KBM-7 (cell line): ENCODE measurements at places on chromosomes 7 and 10.

DNA sequence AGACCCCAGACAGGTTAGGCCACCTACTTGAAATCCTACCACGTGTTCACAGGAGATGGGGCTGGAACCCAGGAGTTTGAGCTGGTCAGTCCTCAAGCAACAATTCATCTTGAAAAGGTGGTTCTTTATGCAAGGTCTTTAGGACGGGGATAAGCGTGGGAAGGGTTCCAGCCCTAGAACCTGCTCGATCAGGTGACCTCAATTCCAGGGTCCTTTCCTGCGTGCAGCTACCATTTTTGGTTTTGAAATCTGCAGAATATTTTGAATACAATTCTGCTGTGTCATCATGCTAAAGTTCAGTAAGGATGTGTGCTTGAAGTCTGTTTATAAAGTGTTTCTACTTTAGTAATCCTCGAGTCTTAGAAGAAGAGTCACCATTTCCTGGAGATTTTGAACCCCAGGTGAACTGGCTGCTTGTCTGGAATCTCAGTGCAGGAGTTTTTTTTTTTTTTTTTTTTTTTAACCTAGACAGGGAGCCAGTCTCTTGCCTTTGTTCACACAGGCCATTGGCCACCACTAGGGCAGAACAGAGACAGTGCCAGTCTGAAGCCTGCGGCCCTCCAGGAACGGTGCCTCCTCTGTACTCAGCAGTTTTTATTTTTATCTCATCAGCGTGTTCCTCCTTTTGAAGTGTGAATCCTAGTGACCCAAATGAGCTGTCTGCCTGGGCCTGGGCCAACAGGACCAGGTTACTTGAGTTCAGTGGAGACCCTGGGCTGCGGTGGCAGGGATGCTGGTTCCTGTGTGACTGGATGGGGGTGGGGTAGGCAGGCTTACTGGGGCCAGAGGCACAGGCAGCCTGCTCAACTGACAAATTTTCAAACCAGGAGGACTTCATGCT, 54.6 kb downstream of the EEPD1 start:
- DNase-seq: peak; percentile 78

DNA sequence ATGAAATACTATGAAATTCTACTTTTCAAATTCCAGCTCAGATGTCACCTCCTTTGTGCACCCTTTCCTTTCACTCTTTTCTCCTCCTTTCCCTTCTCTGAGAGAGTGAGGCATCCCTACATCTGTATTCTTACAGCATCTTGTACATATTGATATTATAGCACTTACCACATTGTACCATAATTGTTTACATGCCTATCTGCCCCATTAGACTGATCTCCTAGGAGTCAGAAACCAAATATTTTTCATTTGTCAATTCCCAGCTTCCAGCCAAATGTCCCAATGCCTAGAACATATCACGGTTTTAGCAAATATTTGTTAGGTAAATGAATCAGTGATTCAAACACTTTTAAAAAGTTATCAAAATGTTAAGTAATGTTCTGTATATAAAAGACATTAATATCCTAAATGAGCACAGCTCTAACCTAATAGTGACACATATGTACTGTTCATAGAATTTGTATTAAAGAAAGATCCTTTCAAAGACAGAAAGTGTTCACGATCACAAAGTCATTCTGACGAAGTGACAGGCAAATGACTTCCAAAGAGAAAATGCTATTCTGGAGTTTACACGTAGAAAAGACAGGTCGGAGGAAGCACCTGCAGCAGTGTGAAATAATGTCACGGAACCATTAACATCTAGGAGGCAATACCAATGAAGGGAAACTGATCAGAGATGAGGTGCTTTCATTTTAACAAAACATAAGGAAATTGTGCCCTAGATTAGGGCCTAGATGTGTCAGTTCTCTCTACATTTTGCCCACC, 774.2 kb downstream of the MAGI2 start:
- DNase-seq: no peak

- DNase-seq: peak; percentile 50
These were observed 453 bp downstream of the SFMBT2 start for GRCh38 chr10:7410301-7410861.

DNA sequence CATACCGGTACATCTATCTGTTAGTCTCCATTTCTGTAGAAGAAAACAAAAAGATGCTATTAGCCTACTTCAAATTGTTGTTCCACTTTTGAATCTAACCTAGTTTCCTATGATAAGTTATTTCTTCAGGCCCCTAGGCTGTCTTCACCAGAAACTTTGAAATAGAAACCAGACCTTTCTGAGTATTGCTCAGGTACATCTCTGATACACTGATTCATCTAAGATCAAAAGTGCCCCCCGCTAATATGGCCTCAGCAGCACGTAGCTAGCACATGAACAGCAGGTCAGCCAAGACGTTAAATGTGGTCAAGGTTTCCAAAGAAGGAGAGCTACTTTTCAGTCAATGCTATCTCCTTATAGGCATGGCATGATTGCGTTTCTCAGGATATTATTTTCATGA, 23.6 kb downstream of the CTAGE6 start:
- no peak for DNase-seq

DNA sequence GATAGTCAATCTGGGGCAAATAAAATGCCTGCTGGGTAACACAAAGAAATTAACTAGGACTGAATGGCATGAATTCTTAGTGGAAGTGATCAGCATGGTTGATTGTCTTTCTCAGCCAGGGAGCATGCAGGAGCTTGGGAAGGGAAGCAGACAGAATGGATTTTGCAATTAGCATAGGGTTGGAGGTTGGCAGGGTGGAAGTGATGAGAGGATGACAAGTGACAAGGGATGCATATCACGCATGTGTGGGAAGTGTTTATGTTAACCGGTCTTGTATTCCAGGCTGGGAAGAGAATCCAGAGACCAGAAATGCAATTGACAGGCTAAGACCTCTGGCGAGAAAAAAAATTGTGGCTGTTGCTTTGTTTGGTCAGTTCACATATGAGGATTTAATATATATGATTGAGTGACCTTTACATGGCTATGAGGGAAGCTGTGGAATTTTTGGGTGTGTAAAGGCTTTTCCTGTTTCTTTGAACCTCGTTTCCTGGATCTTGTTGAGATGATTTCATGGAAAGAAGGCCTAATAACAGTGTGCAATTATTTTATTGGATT, 8.3 kb downstream of the MDFIC start:
- no peak for DNase-seq

GRCh38 chr7:11054033-11054432, 80.4 kb downstream of the PHF14 start:
- no peak for DNase-seq

DNA sequence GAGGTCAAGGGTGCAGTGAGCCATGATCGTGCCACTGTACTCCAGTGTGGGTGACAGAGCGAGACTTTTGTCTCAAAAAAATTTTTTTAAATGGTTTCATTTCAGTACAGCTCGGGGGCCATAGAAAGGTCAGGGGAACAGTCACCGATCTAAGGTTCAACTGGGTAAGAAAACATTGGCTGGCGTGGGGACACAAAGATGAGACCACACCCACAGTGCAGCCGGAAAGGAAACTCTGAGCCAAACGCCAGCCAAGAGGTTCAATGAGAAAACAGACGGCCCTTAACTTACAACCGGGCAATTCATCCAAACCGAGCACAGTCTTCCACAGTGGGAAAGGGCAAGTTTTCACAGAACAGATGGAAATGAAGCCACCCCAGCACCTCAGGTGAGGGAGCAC, 65.1 kb downstream of the SLC37A3 start:
- DNase-seq: no peak

DNA sequence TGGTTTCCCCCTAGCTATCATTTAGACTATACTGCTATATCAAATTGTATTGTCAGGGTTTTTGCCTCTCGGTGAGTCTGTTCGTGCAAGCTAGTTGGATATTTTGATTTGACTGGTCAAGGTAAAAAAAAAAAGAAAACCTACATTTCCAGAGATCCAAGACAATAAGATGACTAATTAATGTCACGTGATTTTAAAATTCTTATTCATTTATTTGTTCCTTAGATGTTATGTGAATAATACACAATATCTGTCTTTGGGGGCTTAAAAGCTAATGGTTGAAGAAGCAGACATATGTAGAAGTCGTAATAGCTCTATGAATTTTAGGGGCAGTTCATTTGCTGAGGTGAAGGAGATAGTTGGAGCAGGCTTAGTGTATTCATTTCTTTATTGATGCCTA, 191.1 kb downstream of the KCND2 start:
- DNase-seq: no peak

DNA sequence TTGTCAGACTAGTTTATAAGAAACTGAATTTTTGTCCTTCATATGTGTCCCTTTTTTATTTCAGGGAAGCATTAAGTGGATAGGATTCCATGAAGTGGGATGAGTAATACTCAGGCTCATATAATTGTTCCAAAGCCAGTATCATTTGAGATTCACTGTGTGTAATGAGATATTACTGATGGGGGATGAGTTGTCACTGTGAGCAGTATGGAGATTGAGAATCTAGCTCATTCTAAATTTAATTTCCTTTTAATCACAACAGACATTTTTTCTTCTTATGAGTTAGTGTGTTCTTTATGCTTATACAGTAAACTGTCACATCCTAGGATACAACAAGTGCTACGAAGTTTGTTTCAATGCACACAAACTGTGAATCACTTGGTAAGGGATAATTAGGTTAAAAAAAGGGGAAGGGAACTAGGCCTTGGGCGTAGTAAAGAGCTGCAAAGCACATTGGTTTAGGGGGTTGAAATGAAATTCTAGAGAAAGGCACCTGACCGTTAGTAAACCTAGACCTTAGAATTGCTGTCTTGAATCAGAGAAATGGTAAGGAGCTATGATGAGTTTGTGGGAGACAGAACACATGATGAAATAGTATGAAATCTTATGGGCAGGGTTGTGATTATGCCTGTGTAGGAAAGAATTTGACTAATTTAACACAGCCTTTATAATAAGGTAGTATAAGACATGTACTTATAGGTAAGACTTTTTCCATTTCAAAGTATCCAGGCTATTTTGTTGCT, 153.4 kb downstream of the MLLT10 start:
- no peak for DNase-seq

DNA sequence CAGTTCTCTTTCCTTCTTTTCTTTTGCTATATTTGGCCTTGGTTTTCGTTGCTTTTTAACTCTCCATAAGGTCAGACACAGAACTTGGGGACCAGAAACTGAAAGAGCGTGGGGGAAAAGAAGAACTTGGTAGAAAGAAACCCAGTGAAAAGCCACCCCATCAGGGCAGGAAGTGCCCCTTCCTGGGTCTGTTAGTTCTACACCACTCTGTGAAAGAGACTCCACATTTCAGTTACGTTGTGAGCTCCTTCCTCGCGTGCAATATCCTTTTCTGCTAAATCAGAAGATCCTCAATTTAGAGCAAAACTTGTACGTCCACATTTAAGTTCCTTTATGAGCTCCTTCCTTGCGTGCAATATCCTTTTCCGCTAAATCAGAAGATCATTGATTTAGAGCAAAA, 220.6 kb upstream of the FOXK1 start:
- no peak for DNase-seq

DNA sequence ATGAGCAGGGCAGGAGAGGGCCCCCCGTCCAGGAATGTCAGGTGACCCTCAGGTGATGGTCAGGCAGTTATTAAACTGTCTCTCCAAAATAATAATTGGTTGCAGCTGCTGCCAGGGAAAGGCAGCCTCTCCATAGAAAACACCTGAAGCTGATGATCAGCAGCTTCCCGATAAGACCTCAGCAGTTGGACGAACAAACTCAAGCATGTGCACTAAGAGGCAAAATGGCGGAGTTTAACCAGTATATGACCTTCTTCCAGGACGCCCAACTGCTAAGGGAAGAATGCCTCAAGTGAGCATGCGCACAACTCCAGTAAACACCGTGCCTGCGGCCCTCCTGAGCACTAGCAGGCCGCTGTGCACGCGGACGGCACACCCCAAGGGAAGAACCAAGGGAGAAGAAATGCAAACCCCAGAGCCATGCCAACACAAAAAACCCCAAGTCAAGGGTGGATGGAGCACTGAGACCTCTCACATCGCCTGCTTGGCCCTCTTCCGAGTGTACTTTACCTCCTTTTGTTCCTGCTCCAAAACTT, 38.9 kb upstream of the ADARB2 start:
- no peak for DNase-seq

- no peak for DNase-seq
These were observed 31.9 kb upstream of the HPS1 start for GRCh38 chr10:98478430-98479222.

DNA sequence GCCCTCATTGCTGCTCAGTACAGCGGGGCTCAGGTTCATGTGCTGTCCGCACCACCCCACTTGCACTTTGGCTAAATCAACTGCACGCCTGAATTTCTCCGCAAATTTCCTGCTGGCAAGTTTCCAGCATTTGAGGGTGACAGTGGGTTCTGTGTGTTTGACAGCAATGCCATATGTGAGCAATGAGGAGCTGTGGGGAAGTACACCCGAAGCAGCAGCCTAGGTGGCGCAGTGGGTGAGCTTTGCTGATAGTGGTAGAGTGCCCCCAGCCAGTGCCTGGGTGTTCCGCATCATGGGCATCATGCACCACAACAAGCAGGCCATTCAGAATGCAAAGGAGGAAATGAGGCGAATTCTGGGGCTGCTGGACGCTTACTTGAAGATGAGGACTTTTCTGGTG, 103.9 kb upstream of the POT1 start:
- DNase-seq: no peak

- no peak for DNase-seq
These were observed 518.8 kb downstream of the DNAJB6 start for GRCh38 chr7:157855452-157856213.

GRCh38 chr7:151408839-151409666, 785 bp downstream of the WDR86 start:
- DNase-seq: peak; percentile 67

DNA sequence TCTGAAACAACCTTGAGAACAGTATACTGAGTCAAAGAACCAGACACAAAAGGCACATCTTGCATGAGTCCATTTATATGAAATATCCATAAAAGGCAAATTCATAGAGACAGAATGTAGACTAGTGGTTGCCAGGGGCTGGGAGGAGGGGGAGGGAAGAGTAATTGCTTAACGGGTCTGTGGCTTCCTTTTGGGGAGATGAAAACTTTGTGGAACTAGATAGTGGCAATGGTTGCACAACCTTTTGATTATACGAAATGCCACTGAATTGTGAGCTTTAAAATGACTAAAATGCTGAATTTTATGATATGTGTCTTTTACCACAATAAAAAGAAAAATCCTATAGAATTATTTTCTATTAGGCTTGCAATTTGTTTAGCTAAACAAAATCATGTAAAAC, 16.8 kb downstream of the ADRB1 start:
- peak; percentile 75 for DNase-seq

- DNase-seq: no peak
These were observed 39.9 kb upstream of the HECW1 start for GRCh38 chr7:43072530-43072929.

- DNase-seq: no peak
These were observed 284.9 kb downstream of the OTUD1 start for GRCh38 chr10:23723796-23724195.

DNA sequence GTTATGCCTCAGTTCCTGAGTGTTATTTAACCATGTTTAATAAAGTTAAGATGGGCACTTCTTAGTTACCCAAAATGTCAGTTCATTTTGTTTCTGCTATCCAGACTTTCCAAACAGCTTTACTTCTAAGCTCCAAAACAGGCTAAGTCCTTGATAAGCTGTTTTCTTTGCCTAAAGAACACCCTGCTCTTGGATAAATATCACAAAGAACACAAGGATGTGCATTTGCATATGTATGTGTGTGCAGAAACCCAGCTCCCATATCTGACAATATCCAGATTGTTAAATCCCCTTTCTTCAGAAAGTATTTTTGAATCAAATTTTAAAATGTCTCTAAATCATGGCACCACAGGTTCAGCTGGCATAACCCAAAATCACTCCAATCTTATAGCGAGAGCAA, 19.6 kb downstream of the FAM13C start:
- no peak for DNase-seq

GRCh38 chr10:29784175-29784773, 149.5 kb upstream of the SVIL start:
- no peak for DNase-seq
